Stimulated activated CD4-positive, alpha-beta T cell treated with anti-CD3 and anti-CD28 coated beads, Interleukin-2, amount 100 ng/mL, for 24 hours (primary cell): ENCODE measurements at places on chromosomes 3 and 15.

DNA sequence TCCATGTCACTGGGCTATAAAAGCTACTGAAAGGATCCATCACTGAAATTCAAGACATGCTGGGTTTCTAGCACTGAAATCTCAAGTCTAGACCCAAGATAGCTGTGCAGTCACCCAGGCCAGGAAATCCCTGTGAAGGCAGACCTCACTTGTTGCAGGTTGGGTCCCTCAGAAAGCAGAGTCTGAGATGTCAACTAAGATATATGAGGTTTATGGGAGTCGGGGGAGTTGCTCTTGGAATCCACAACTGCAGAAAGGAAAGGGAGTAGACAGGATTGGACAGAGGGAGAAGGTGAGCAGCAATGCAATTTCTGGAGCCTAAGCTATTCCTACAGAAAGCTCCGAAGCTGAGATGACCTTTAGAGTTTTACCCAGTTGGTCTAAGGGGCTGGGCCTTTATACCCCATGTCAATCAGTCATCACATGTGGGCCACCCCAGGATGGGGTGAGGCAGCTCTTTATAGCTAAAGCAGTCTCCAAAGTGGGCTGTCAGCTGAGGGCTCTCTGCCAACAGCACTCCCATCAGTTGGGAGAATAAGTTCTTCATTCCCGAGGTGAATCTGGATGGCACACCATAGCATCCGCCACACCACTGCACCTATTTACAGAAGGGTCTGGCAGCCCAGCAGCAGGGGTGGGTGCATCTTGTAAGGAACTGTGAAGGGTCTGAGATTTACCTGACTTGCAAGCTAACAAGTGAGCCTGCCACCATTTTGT, 52.3 kb upstream of the ACVR2B start:
- no peak for DNase-seq

- no peak for DNase-seq
Observed at GRCh38 chr3:179482857-179483256, 31.6 kb upstream of the GNB4 start.

DNA sequence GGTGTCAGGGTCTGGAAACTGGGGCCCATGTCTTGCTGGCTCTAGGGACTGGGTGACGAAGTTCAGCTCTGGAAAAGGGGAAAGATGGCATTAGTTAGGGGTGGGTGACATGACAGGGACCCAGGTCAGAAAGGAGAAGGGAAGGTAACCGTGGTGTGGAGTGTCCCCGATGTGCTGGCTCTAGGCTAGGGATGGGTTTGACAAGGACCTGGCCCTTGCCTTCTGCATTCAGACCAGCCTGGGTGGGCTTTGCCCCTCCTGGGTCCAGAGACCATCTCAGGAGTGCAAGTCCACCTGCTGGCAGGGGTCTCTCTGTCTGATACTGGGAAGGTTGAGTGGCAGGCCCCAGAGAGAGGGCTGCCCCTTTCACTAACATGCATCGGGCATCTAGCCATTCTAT, 28.7 kb upstream of the ATP2B2 start:
- no peak for DNase-seq

- DNase-seq, result no peak
Observed at GRCh38 chr3:150184426-150185071, 213.9 kb upstream of the PFN2 start.

GRCh38 chr3:112304611-112305010, 10.6 kb upstream of the SLC9C1 start:
- DNase-seq, result no peak

GRCh38 chr15:61489571-61489970, 260.5 kb upstream of the RORA start:
- no peak for DNase-seq

DNA sequence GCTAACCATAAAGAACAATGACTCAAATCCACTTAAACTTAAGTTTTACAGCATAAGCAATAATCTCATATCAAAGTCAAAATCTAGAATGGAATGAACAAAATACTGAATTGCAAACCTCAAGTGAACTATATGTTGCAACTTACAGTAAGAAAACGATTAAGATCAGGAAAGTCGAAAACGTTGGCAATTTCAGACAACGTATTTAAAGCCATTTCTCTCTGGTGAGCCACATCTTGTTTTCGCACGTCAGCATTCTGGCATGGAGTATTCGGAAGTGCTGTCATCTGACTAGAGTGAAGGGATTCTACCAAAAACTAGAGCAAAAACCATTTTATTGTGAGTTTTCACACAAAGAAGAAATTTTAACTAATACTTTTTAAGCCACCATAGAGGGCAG, 28.5 kb downstream of the ATR start:
- DNase-seq, result no peak

DNA sequence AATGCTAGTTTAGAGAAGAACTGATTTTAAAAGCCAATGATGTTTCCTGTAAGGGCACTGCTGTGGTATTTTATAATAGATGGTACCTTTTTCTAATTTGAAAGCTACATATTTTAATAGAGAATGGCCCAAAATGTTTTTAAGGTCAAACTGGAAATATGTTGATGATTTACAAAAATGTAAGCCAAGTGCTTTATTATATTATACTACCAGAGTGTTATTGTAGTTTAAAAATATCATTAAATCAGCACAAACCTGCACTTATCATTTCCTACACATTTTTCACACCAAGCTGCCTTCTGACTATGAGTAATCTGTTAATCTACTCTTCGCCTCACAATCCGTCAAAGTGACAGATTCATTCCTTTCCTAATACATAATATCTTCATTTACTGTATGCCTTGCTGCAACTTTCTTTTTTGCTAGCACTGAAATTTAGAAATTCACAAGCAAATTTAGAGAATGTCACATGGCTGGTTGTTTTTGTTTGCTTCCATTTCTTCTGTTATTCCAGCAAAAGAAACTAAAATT, 126.4 kb upstream of the FAM3D start:
- DNase-seq, result no peak

- DNase-seq, result no peak
Observed at GRCh38 chr3:123186695-123187094, 15.0 kb upstream of the SEC22A start.

- no peak for DNase-seq
Observed at GRCh38 chr15:43854801-43855200, 28.0 kb downstream of the WDR76 start.

GRCh38 chr3:117355566-117355965, 646.0 kb downstream of the TUSC7 start:
- DNase-seq, result no peak

- no peak for DNase-seq
Observed at GRCh38 chr3:4656626-4657328, 163.6 kb downstream of the ITPR1 start.

- no peak for DNase-seq
Observed at GRCh38 chr15:94606286-94606685, 374.9 kb downstream of the MCTP2 start.

DNA sequence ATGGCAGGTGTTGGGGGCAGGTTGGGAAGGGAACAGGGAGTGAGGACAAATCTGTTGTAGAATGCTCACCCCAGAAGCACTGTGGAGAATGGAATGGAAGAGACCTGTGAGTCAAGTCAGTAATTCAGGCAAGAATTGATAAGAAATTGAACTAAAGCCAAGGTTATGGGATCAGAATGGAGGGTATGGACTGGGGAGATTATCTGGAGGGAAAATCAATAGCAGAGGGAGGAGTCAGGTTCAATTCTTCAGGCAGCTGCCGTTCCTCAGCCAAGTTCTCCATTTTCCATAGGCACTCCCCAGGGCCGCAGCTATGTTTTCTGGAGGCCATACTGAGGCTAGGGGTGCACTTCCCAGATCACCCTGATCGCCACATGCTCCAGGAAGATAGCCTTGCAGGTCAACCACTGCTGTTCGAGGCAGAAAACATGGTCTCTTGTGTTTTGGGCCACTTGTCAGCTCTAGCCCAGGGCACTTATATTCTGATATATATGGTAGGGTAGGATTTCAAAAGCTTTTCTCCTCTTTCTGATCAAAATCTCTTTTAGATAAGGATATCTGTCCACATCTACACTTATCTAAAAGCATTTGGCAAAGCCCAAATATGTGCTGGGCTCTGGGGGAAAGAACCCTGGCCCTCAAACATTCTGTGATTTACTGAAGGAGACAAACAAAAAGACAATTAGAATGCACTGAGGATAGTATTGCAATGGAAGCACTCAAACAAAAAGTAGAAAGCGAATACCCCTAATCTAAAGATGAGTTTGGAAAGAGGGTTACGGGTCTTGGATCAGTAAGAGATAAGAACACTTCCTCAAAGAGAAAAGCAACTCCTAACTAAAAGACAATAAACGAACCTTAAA, 92.3 kb downstream of the TMEM212 start:
- no peak for DNase-seq

GRCh38 chr3:85726241-85726640, 767.5 kb downstream of the CADM2 start:
- no peak for DNase-seq

- no peak for DNase-seq
Observed at GRCh38 chr3:128339491-128340012, 127.1 kb downstream of the DNAJB8 start.

- no peak for DNase-seq
Observed at GRCh38 chr3:66256806-66257205, 36.0 kb downstream of the SLC25A26 start.

GRCh38 chr15:68528626-68529290, 50.0 kb upstream of the CORO2B start:
- DNase-seq, result no peak

GRCh38 chr3:17555525-17555924, 186.9 kb downstream of the TBC1D5 start:
- no peak for DNase-seq

DNA sequence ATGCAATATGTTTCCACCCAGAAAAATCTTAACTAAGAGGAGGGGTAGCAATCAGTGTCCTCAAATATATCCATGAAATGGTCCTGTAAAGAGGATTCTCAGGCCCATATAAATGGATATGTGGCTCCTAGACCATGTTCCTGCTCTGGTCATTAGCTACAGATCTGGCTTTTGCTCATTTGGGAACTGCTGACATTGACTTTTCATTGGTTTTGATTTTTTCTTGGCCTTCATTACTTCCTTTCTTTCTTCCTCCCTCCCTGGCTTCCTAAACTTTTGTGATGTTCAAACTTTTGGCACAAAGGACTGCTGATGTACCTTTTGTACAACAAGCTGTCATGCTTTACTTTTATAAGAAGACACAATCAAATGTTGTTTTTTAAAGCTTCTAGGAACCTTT, 41.6 kb upstream of the SNRK start:
- no peak for DNase-seq

DNA sequence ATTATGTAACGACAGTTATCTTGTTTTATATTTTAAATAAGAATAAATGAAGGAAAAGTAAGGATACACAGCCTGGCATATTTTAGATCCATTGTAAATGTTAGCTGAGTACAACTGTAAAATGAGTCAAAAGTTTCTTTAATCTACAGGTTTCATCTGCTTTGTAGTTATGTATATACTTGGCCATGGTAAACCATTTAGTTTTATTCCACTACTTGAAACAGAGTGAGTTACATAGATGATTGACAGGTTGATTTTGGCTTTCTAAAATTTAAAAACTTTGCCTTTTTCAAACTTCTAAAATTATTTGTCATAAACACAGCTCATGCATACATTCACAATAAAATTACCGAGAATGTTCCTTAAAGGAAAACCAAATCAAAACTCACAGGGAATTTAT, 371.2 kb downstream of the ROBO1 start:
- no peak for DNase-seq

DNA sequence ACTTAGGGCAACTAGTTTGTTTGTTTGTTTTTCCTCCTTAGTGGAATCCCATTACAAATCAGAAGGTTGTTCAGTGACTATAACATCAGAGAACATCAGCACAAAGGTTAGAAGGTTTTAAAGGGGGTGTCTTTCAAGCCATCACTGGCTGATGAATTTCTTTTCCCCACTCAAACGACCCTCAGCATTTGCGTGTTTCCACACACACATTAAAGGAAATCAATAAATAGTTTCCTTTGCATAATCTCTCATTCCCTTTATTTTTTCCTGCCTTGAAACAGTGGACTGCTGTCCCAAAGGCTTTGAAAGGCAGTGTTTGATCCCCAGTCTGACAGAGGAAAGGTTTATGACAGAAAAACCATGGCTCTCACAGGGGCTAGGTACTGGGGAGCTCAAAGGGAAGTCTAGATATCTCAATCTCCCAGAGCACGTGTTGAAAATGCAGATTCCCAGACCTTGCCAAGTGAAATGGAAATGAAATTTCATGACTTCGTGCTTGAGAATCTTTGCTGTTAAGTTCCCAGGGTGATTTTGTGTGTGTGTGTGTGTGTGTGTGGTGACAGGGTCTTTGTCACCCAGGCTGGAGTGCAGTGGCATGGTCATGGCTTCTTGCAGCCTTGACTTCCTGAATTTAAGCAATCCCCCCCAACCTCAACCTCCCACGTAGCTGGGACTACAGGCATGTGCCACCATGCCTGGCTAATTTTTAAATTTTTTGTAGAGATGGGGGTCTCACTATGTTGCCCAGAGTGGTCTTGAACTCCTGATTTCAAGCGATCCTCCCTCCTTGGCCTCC, 2.2 kb upstream of the INTS14 start:
- no peak for DNase-seq

DNA sequence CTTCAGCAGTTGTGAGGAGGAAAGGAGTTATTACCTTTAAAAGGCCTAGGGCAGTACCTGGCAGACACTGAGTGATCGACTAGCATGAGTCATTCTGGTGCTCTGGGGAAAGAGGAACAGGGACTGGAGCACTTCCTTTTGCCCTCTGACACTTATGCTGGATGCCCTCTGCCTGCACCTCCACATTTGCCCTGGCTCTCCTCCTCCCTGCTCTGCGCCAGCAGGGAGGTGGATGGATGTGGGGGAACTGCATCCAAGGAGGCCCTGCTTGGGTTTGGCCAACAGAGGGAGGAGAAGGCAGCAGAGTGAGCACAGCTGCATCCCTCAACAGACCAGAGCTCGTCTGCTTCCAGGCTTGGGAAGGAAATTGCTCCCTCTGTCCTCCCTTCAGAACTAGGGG, 75.0 kb downstream of the SEMA5B start:
- DNase-seq, result no peak

DNA sequence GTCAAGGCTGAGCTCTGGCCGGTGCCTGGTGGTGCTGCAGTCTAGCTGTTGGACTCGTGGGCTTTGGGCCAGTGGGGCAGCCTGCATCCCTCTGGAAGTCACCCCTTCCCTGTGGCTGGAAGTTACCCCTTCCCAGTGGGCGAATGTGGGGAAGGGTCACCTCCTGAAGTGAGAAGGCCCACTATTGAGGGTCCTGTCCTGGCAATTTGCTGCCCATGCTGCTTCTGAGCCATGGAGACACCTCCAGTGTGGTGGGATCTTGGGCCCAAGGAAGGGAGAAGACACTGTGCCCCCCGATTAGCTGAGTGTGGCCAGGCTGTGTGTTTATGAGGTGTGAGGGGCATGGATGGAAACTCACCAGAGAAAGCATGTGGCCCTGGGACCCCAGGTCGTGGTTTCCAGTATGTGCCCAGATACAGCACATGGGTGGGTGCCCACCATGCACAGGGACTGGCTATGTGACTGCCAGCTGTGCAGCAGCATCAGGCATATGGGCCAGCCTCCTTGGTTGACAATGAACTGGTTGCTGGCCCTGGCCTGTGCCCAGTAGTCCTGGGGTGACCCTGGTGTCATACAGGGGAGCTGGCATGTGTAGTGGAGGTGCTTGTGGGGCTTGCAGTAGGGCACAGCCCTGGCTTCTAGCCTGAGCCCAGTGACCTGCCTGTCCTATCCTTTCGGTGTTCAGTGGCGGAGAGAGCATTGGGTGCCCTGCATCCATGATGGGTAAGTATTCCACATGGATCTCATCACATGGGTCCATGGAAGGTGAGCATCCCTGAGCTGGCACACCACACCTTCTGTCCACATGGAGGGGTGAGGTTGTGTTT, 221.2 kb downstream of the SNRPN start:
- no peak for DNase-seq

- DNase-seq, result no peak
Observed at GRCh38 chr3:172595664-172596393, 72.6 kb upstream of the TNFSF10 start.
